ENCODE measurements at places on chromosomes 1 and 21.

DNA sequence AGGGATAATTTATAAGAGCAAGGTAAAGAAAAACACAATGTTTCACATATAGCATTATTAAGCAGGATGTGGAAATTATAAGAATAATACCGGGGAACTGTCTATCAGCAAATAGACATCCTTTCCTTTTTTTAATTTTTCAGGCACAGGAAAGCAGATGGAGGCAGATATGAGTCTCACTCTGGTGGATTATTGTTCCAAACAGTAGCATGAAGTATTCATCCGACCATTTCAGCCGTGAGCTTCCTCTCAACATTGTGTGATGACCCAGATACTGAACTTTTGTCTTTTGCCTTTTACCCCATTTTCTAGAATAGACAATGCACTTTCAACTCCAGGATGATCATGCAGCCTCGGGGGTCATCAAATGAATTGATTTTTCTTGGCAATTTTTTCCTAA is 599.8 kb downstream of the ADGRL2 start:
- no peak for DNase-seq

DNA sequence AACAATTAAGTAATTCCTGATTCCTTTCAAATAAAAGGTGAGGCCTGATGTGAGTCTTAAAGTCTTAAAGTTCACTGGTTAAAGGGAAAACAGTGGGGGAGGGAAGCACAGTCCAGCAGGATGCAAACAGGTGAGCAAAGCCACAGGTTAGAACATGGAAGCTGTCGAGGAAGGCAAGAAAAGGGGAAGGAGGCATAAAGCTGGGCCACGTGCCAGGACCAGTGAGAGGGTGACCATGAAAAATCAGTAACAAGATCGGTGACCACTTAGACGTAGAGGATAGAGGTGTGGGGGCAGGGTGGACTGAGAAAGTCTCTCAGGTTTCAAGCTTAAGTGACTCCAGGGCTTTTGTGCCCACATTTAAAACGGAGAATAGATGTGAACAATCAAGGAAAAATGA is 231.3 kb downstream of the SETD4 start:
- DNase-seq: no peak

- DNase-seq: no peak
Observed at GRCh38 chr1:8583031-8583430, 234.4 kb downstream of the RERE start.

- no peak for DNase-seq
Observed at GRCh38 chr1:56502700-56503245, 76.6 kb downstream of the PLPP3 start.

GRCh38 chr1:246513619-246514343 is 6.7 kb upstream of the SMYD3 start:
- DNase-seq: no peak

DNA sequence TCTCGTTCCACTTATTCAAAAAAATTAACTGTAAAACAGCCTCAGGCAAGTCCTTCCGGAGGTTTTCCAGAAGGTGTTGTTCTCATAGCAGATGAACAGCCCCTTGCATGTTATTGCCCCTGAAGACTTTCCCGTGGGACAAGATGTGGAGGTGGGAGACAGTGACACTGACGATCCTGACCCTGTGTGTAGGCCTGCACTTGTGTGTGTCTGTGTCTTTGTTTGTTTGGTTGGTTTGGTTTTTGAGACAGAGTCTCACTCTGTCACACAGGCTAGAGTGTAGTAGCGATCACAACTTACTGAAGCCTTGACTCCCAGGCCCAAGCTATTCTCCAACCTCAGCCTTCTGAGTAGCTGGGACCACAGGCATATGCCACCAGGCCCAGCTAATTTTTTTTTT is 12.6 kb downstream of the ETV3L start:
- DNase-seq: no peak

- no peak for DNase-seq
Observed at GRCh38 chr1:234216116-234216703, 157.0 kb upstream of the COA6 start.

DNA sequence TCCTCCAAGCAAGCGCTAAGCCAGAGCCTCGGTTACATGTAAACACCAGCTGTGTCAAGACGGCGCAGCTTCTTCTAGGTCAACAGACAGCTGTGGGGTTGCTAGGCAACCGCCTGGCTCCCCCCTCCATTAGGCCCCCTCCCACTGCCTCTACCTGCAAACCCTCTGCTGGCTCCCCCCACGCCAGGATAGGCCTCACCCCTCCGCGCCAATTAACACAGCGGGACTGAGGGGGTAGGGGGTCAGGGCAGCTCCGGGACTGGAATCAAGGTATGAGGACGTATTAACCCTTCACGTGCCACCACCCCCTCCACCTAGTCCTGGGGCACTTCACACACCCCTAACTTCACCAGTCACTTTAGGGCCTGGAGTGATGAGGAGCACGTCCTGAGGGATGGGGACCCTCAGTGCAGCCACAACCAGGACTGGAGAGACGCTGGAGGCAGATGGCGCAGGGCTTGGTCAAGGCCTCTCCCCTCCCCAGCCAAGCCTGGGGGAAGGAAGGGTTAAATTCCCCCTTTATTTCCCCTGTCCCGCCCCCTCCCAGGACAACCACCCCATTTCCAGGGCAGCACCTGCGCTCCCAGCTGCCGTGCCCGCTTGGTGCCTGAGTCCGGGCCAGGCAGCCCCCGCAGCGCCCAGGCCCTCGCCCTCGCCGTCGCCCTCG is 37.4 kb upstream of the WASF2 start:
- DNase-seq: peak; percentile 47

DNA sequence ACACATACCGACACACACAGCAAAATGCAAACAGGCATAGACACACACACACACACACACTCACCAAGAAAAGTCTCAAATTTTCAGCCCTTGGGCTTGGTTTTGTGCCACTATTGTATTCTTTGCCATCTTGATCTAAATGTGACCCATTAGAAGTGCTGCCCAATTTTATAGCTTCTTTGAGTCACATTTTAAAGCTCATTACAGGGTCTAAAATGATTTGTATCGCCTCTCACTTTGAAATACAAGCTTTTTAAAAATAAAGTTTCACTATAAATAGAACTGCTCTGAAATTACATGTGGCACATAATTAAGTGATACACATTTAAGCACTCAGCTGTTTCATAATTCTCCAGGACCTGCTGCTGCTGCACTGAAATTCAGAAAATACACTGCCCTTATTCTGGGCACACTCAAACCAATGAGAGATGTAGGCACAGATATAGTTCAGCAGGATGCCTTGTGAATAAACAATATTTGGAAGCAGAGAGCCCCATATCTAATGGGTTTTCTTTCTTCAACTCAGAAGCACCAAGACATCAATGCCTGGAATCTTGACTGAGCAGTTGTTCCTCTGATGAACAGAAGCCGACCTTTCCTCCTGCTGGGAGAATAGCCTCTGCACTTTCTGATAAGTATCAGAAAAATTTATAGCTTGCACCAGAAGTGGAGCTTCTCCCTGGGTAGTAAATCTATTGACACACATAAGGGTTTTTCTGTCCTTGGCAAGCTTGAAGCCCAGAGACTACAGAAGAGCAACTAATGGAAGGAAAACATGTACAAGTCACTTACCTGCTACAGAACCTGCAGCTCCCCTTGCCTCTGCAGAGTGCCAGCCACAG is 37.0 kb upstream of the PLPPR4 start:
- DNase-seq: no peak

GRCh38 chr21:21851657-21852056 is 853.4 kb downstream of the NCAM2 start:
- DNase-seq: no peak

GRCh38 chr1:46492871-46493270 is 3.2 kb downstream of the DMBX1 start:
- DNase-seq: no peak

DNA sequence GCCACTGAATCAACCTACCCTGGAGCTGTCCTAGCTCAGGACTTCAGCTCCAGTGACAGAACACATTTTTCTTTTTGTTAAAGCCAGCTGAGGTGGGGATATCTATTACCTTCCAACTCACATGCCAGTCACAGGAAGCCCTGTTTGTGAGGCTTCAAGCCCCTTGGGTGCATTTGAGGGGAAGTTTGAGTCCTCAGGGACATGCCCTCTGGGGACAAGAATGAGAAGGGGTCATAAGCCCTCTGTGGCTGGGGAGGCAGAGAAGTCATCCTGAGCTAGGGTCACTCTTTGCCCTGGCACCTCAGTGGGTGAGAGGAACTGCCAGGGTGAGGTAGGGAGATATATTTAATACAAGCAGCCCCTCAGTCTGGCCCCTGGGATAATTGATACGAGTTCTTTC is 33.5 kb upstream of the CLDN14 start:
- no peak for DNase-seq

GRCh38 chr1:66729523-66729922 is 22.7 kb upstream of the DYNLT5 start:
- DNase-seq: no peak

GRCh38 chr1:167634435-167634834 is 4.4 kb downstream of the RCSD1 start:
- DNase-seq: no peak

GRCh38 chr1:231602673-231602984 is 24.0 kb upstream of the DISC1 start:
- DNase-seq: no peak

DNA sequence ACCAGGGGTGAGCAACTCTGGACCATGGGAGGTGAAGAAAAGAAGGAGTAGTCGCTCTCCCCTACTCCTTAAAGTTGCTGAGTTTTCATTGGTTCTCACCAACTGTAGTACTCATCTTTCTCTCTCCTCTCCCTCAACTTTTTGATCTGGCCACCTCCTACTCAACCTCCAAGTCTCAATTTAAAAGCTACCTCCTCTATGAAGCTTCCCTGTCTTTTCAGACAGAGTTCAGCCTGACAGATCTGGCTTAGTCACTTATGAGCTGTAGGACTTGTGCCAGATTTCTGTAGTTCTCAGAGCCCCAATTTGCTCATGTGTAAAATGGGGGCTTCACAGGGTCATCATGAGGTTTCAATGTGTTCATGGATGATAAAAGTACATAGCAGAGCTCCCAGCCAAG is 34.5 kb upstream of the HTR1D start:
- DNase-seq: no peak

DNA sequence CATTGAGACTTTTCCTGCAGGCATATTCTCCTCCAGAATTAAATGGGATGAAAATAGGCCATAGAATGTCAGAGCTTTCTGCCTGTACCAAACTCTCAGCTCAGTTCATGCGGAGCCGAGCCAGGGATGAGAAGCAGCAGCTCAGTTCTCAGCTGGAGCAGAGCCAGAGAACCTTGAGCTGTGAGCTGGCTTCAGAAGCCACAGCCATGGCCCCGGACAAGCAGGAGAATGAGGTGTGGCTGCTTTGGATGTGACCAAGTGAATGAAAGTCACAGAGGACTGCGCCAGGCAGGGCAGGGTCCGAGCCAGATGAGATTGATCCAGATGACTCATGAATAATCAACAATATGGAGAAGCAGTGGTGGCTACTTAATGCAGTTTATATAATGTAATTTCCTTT is 633.8 kb downstream of the NCAM2 start:
- DNase-seq: no peak

DNA sequence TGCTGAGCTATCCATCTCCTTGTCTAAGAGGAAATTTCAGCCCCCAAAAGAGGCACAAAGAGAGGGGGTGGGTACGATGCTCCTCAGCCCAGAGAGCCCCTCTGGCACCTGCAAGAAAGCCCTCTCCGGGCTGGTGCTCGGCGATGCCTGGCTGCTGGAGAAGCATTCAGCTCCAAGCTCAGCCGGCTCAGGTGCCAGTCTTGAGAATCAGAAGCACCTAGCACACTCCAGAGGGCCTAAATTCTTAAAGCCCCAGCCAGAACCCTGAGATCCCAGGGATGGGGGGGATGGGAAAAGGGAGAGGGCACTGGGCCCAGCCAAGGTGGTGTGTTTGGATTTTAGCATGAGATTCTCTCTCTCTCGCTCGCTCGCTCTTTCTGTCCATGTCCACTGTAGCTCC is 2.9 kb downstream of the GRIK3 start:
- DNase-seq: no peak

GRCh38 chr1:24111996-24112779 is at the start of gene MYOM3:
Gene MYOM3, minus strand, starts transcription at chr1:24112135. Its CDS starts 3,499 bp downstream, at chr1:24108636.
- peak; percentile 38 for DNase-seq

GRCh38 chr1:32919811-32920733 is 18.9 kb upstream of the TMEM54 start:
- no peak for DNase-seq

- no peak for DNase-seq
Observed at GRCh38 chr1:53927376-53927881, 18.1 kb downstream of the IFT25 start.

GRCh38 chr1:183505454-183506089 is 33.3 kb downstream of the SMG7 start:
- no peak for DNase-seq

DNA sequence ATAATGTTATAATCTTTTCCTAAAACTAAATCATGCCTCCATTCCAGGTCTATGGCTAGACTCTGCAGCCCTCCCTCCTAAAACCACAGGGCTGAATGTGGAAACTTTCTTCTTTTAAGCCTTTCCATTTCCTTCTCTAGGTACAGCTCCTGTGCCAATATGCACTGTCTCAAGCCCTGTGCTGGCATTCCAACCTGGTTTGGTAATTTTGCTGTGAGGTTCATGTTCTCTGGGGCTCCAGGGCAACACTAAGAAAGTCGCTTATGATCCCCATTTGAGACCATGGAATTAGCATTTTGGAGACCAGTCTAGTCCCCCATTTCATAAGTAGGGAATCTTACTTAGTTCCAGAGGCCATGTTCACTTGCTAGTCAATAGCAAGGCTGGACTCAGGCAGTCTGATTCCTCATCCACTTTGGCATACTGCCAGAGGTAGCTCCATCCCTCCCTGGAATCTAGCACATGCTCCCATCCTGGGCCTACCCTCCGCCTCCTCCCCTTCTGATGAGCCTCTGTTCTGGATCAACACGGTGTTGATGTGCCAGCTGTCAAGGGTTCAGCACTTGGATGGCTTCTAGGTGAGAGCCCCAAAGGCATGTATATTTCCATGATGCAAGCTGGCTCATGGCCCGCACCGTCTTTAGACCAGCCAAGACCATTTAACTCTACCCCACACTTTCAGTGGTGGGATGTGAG is 36.5 kb downstream of the ZMYND12 start:
- no peak for DNase-seq

DNA sequence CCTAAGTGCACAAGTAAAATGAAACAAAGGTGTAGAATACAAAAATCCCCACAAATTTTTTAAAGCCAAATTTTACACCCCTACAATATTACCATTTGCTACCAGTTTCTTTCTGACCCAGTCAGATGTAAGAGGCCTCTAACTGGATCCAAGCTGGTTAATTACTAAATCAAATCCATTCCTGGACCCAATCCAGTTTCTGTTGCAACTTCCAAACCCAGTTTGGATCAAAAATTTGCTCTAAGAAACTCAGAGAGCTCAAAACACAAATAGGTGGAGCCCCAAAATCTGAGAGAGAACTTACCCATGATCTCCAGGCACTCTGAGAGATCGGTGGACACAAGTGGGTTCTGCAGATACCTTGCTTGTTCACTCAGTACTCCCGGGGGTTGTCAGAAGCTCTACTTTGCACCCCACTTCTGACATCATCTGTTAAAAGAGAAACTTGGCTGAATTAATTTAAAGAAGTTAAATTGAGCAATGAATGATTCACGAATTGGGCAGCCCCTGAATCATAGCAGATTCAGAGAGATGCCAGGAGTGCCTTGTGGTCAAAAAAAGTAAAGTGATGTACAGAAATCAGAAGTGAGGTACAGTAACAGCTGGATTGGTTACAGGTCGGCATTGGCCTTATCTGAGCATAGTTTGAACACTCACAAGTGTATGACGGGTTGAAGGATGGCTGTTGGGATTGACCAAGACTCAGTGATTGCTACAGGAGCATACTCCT is 448.0 kb downstream of the KCNT2 start:
- DNase-seq: no peak

- peak; percentile 14 for DNase-seq
Observed at GRCh38 chr1:197481101-197481500, 213.0 kb downstream of the CRB1 start.

GRCh38 chr1:39204441-39205081 is at the start of gene MACF1:
Gene MACF1, plus strand, starts transcription at chr1:39204695. Its CDS starts 328 bp downstream, at chr1:39205023.
- DNase-seq: peak; percentile 80

Measured in CD4-positive, alpha-beta memory T cell (primary cell).